ENCODE measurements at places on chromosomes 4 and X.

DNA sequence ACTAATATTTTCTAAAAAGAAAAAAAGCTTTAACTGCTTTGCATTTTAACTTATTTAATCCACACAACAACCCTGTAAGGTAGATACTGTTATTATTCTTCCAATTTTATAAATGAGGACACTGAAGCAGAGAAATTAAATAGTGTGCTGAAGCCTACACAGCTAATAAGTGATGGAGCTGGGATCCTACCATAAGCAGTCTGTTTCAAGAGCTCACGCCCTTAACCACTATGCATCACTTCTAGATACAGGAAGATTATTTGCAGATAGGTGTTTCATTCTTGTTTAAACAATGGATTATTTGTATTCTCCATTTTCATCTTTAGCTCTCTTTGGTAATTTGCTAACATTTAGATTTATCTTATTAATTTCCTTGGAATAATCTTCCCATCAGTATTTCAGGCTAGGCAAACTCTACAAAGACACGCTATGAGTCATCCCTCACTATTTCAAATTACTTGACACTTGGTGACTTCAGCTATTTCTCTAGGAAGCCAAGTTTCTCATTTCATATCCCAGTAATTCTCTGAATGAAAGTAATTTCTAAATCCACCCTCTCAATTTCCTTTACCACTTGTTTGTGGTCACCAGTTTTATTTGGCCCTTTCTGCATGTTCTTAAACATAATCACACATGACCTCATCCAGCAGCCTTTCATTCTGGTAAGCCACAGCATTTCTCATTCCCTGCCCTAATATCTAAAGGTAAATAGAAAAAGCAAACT, 67.3 kb downstream of the ASB9 start:
- no peak for DNase-seq

DNA sequence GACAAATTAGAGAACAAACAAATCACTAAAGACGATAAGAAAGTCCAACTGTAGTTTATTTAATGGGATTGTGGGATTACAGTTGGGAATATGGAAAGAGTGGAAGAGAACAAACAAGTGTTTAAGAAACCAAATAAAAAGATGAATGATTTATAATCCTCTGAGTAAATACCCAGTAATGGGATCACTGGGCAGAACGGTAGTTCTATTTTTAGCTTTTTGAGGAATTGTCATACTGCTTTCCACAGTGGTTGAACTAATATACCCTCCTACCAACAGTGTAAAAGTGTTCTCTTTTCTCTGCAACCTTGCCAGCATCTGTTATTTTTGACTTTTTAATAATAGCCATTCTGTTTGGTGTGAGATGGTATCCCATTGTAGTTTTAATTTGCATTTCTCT, 15.0 kb downstream of the C4orf51 start:
- no peak for DNase-seq

- no peak for DNase-seq
These were observed 69.1 kb upstream of the UCP1 start for GRCh38 chr4:140637836-140638235.

DNA sequence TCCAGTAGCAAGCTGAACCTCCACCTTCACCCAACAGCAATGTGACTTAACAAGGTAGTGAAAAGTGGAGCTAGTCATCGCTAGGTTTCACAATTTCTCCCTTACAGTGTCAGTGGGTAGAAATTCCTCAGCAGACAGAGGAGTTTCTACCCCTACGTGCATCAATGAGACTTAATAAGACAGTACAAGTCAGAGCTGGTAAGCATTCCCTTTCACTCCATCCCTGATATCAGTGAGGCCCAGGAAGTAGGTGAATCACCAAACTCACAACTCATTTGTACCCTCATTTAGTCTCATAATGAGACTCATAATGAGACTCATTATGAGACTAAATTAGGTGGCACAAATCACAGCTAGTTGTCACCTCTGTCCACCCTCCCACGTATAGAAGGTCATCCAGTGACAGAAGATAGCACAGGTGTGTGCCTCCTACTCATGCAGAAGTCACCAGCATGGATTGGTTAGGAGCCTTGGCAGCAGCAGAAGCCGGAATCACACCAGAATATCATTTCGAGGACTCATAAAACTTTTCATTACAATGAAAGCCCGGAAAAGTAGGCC, 50.8 kb upstream of the NUDT10 start:
- no peak for DNase-seq

DNA sequence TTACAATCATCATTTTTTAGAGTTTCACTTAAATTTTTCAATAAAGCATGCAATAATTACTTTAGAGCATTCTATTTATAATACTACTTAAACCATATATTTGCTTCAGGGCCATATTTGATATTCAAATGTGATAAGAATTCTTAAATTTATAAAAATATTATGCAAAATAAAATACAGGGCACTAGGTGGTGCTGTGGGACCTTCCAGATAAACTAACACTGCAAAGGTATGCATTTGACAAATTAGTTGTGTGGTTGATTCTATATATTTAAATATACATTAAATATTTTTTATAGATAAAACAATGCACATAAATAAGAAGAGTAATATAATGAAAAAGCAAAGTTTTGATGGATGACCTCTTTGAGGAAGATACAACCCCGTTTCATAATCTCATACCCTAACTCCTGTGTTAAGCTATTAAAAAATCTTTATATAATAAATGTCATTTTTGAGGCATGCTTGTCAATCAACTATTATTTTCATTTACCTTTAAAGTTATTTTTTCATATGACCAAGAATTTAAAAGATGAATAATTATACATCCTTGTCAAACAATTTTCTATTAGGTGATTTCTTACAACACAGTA, 128.4 kb downstream of the REELD1 start:
- peak; percentile 31 for DNase-seq

GRCh38 chrX:31036895-31037294, 34.9 kb downstream of the FTHL17 start:
- no peak for DNase-seq

DNA sequence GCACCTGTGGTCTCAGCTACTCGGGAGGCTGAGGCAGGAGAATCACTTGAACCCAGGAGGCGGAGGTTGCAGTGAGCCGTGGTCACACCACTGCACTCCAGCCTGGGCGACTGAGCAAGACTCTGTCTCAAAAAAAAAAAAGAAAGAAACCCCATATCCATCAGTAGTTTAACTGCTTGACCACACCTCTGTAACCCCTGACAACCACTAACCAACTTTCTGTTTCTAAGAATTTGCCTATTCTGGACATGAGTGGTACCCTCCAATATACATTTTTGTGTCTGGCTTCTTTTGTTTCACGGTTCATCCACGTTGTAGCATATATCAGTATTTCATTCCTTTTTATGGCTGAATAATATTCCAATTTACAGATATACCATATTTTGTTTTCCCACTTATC, 9.1 kb downstream of the PPAT start:
- DNase-seq, result no peak

DNA sequence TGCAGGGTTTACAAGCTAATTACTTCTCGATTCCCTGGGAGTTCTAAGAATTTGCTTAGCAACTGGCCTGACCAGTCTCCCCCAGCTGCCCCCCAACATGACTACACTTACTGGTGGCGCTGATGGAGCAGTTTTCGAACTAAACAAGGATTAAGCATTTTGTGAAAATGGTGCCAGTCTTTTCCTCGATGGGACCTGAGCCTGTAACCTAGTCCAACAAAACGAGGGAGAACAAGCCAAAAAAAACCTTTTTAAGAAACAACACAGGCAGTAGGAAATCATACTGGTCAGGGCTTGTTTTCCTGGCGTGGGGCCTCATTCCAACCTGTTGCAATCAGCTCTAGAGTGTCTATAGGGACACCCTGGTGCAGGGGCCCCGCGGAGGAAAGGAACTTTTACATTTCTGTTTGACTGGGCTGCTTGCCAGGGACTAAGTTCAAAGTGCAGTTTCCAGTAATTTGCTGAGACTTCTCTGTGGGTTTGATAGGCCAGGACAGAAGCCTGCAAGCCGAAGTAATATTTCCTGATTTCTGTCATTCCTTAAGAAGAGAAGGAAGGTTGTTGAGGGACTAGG, 158.7 kb downstream of the SPRY1 start:
- DNase-seq, result no peak

GRCh38 chr4:60757986-60758680, 442.0 kb upstream of the ADGRL3 start:
- no peak for DNase-seq

- DNase-seq, result no peak
These were observed 33.0 kb downstream of the HDX start for GRCh38 chrX:84469226-84469625.

- no peak for DNase-seq
These were observed 43.7 kb downstream of the RPS3A start for GRCh38 chr4:151143162-151143561.

DNA sequence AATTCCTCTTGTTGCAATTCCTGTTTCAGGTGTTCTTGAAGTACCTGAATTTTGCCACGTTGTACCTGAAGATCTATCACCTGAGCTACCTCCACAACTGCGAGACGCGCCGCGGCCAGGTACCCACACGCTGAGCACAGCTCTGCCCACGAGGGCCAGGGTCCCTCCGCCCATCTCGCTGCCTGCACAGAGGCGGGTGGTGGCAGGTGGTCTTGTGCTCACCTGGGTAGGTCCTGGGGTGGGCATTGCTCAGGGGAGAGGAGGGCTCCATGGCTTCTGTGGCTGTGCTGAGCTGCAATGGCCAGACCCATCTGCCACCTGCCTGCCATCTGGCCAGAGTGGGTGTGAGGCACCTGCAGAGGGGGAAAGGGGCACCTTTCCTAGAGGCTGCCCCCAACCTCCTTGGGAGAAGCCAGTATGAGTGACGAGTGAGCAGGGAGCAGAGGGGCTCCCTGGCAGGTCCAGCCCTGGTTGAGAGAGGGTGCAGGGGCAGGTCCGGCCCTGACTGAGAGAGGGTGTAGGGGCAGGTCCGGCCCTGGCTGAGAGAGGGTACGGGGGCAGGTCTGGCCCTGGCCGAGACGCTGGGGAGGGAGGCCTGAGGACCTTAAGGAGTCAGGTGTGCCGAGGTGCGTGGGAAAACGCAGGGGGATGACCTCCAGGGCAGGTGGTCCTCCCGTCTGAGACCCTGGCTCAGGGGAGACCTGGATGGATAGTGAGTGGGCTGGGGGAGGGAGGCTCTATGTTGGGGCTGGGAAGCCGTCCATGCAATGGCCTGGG, 10.7 kb downstream of the PDE6B start:
- no peak for DNase-seq

DNA sequence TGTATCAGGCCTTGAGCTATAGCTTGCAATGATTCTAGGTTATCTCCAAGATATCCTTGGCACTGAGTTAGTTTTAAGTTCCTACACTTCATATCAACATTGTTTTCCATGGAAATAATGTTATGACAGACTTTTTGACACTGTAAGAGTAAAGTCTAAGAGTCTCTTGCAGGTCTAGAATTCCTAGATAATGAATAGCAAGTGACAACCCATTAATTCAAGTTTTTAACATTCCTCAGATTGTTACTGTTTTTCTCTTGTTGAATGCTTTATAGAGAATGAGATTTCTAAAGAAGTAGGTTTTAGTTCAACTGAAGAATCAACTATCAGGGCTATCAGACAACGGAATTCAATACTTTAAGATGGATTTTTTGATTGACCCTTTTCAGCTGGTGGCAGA, 276.1 kb downstream of the PPP3CA start:
- DNase-seq, result no peak

- no peak for DNase-seq
These were observed 43.5 kb downstream of the CLCN3 start for GRCh38 chr4:169663831-169664230.

- DNase-seq, result no peak
These were observed 24.9 kb upstream of the SEC24B start for GRCh38 chr4:109408711-109409110.

DNA sequence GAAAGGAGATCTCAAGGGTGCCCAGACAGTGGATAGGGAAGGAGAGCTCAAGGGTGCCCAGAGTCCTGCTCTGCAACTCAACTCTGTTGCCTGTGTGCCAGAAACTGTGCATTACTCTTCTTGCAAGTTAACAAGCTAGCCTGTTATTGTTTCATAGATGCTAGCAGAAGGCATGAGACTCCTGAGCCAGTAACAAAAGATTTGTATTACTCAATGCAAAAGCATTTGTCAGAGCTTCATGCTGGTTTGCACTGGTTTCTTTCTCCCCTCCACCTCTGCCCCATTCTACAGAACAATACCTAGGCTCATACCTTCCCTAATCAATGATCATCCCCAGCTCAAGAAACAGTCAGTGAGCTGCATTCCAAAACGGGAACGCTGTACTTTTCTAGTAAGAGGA, 124.5 kb upstream of the NEIL3 start:
- DNase-seq, result no peak

DNA sequence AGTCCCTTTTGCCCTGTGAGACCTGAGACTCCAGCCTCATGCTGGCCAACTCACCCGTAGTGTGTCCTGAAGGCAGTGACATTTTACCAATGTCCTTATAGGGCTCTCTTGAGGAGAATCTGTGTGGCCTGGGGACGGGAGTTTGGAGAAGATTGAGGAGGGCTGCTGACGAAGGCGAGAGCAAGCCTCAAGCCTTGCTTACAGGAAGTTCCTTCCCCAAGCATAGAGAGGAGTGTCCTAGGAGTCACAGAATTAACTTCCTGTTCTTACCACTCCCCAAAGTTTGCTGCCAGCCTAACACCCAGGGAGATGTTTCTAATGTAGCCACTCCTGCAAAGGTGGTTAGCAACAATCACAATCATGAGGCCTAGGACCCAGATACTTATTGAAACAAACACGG, at the start of gene NXF3:
TSS of gene NXF3 (minus strand) at position 202 of the 400 bp plus-strand sequence. CDS start at position 82, 120 bp downstream.
- DNase-seq, result no peak

- no peak for DNase-seq
These were observed 112.6 kb downstream of the FRAS1 start for GRCh38 chr4:78169728-78170127.

- DNase-seq, result no peak
These were observed 581.4 kb downstream of the RAB28 start for GRCh38 chr4:12902735-12903134.

GRCh38 chr4:6773616-6774540, 8.6 kb upstream of the KIAA0232 start:
- no peak for DNase-seq

DNA sequence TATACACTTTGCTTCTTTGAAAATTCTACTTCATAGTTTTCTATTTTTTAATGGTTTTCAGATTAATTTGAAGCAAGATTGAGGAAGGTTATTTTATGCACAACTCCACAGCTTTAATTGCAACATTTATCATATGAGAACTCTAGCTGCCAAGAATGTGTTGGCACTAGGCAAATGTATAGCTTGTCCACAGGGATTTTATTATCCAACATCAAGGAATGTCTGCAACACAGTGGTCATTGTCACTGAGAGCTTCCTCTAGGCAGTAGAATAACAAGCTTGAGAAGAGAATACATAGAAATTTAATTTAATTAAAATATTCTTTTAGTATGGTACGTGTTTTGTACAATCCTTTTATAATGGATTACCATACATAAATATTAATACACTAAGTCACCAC, 1600.8 kb downstream of the ARAP2 start:
- no peak for DNase-seq

DNA sequence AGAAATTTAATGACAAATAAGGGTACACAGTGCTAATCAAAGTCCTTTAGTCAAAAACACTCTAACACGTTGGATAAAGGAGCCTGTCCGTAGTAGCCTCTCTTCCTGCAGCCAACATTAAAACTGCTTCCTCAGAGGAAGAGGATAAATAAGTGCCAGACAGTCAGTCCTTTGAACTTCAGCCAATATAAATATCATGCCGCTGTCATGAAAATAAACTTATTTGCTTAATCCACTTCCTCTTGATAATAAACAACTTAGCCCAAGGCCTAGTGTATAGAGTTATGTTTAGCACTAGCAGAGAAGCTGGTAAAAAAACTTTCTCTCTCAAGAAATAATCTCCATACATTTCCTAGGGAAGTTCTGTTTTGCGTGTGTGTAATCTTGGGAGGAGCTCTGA, 196.7 kb downstream of the HS3ST1 start:
- DNase-seq, result no peak

GRCh38 chr4:4462970-4463369, 76.1 kb downstream of the NSG1 start:
- no peak for DNase-seq
